ENCODE measurements at places on chromosomes 4 and X.
A peak's percentile ranks its signal among the peaks of the same experiment; 100 is the strongest.

DNA sequence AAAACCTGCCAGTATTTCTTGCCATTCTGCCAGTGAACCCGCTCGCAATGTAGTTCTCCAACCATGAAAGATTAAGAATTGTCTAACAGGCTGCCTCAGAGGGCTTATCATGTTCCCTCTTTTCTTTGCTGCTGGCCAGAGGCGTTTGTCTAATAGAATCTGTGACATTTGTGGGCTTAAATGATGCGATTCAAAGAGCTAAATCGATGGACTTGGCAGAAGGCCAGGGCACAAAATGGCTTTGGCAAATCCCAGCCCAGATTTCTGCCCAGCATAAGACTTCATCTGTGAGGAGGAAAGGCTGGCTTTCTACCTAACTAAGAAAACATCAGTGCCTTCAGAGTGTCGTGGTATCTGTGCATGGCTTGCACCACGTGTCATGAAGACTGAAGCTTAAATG lies 79.9 kb downstream of the TRPC5OS start:
- DNase-seq: peak; percentile 80

DNA sequence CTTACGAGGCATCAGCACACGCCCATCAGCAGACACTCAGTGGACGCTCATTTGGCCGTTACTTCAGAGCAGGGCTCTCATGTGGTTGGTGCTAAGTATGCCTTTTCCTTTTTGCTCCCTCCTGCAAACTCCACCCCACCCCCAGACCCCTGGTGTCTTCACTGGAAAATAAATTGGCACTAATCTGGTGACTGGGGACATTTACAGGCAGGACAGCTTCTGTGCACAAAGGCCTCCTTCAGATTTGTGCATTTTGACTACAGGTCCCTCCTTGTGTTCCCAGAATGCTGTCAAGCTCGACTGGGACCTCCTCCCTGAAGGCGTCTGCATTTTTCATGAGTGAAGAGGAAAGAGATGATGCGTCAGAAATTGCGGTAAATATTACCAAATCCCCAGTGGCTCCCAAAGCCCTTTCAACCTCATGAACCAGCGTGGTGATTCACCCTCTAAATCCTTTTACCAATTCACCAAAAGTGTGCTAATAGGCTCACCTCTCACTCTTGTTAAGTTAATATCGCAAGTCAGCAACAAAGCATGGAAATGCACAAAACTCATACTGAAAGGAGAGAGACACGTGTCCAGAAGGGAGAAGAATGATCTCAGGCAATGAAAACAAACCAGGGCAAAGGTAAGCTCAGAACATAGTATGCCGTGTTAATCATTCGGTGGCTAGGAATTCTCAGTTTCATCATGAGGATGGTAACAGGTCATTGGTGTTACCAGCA lies 119.0 kb downstream of the NKX6-1 start:
- no peak for DNase-seq

DNA sequence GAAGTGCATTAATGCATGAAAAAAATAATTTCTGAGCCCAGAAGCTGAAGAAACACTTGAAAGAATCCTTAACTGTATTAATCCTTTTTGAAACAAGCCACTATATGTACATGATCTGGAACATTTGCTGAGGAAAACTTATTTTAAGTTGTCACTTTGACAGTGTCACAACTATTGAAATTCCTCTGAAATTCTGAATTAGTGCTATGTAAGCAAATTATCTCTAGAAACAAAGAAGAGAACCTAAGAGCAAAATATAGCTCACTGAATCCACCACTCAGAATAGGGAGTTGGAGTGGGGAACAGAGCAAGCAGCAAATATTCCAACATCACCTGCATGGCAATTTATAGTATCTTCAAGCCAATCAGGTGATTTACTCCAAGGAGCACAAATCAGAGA lies 34.6 kb upstream of the FAM47C start:
- no peak for DNase-seq

DNA sequence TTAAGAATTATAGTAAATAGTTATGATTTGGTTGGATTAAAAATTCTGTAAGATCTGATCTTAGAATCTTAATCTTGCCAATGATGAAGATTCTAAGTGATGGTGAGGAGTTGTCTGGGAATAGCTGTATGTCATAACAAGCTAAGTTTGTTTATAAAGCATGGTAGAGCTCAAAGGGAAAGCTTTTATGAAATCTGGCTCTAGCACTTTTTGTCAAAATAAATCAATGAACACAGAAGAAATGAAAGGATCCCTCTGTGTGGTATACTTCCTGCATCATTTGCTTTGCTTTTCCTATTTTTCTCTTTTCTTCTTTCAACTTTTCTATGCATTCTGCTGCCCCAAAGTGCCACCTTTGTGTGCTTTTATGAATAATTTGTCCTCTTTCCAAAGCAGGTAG lies 193.5 kb upstream of the FAT1 start:
- DNase-seq: no peak

GRCh38 chr4:139951021-139951420 lies 203.0 kb downstream of the MAML3 start:
- DNase-seq: no peak

DNA sequence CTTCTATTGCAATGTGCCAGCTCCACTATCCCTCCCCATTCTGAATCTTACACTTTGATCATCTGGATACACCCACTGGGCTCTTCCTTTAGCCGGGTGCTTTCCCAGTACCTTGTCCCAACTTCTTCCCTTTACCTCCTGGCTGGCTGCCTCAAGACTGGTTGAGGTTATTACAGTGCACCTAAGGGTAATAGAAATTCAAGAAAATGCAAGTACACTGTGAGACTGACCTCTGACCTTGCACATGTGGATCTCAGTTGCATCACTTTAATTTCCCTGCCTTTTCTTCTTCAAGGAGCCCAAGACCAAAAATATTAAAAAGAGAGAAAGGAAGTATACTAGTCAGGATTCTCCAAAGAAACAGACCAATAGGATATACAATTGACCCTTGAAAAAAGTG lies 53.9 kb upstream of the NOCT start:
- DNase-seq: no peak
